ENCODE measurements at places on chromosomes 12 and 14.

GRCh38 chr12:91991399-91992187 lies 154.1 kb downstream of the BTG1 start:
- no peak for DNase-seq

- DNase-seq: no peak
Observed at GRCh38 chr14:88130057-88130432, 125.1 kb downstream of the GPR65 start.

DNA sequence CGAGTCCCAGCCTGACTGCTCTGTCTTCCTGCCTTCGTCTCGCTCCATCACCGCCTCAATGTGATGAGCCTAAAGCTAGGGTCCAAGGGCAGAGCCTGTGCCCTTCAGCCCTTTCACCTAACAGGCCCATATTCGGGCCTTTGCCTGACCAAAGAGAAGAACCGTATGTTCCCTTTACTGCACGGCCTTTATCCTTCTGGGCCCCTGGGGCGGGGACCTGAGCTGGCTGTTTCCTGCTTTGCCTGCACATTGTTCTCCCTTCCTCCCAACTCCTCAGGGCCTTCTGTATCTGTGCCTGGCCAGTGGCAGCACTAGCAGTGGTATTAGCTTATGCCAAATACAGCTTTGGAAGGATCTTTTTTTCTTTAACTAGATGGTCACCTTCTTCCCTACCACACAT lies 8.5 kb upstream of the MYL6B start:
- no peak for DNase-seq

GRCh38 chr14:49950275-49951228 lies 57.7 kb downstream of the ARF6 start:
- no peak for DNase-seq

DNA sequence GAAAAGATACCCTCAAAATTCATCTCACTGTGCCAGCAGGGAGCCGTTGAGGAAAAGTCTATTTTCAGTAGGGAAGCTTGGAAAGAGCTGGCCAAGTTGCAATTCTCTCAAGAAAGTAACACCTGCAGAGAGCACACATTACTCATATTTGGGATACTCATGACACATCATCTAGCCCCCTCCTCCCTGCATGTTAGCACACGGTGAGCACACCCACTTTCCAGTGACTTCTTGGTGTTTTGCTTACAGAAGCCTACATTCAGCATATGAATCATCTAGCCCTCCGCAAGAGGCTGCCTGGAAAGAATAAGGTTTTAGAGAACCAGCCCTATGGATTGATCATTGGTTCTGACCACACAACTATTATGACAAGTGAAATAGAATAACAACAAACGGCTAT lies 124.5 kb downstream of the PTPRO start:
- no peak for DNase-seq

- no peak for DNase-seq
Observed at GRCh38 chr12:127362121-127362520, 904.8 kb upstream of the TMEM132C start.

DNA sequence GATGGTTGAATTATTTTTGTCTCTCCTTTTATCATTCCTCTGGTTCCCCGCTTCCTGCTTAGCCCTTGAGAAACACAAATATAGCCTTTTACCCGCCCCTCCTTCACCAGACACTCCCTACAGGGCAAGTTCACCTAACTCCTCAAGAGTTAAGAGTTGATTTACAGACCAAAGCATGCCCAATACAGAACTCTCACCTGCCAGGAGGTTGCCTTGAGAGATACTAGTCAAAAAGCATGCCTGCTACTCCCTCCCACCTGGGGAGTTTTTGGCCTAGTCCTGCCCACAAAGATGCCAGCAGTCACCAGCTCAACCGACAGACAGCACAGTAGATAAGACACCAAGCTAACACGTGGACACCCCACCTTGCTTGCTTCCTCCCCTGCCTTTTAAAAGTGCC lies 11.2 kb downstream of the LGMN start:
- DNase-seq: no peak

DNA sequence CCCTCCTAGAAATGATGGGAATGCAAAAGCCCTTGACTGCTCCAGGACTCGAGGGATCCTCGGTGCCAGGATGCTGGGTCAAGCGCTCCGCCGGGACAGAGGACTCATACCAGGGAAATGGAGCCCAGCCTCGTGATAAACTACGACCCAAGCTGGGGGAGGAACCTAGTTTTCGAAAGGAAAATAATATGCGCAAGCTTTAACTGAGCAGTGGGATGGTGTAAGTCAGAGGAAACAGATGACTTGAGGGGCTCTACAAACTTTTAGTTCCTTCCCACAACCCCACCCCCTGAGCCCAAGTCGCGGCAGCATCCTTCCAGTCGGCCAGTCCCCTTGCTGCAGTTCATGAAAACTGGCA lies 654 bp upstream of the SUPT16H start:
- DNase-seq: no peak

DNA sequence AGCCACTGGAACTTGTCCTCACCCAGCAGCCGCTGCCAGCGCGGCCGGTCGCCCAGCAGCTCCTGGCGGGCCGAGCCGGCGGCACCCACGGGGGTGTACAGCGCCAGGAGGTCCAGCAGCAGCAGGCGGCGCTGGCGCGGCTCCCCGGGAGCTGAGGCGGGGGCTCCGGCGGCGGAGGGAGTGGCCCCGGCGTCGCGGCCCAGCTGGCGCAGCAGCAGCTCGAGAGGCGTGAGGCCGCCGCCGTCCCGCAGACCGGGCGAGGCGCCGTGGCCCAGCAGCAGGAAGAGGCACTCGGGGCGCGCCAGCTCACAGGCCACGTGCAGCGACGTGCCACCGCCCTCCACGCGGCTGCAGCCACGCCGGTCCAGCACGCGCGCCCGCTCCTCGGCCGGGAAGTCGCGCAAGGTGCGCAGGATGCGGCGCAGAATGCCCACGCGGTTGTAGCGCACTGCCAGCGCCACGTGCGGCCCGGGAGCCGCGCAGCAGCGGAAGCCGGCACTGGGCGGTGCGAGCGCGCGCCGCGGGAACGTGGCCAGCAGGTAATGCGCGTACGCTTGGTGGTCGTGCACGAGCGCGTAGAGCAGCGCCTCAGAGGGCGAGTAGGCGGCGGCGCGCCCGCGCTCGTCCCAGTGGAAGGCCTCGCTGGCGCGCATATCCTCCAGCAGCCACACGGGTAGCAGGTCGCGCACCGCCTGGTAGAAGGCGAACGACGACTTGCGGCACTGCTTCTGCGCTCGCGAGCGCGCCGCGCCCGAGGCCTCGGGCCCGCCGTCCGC lies 2.3 kb downstream of the ANKRD9 start:
- DNase-seq: no peak

- DNase-seq: no peak
Observed at GRCh38 chr12:66531766-66532165, 147.1 kb downstream of the GRIP1 start.

GRCh38 chr14:36767603-36768281 lies 106.1 kb downstream of the PAX9 start:
- no peak for DNase-seq

GRCh38 chr12:58159941-58160340 lies 218.6 kb downstream of the ATP23 start:
- DNase-seq: no peak

GRCh38 chr12:58285551-58285950 lies 344.2 kb downstream of the ATP23 start:
- DNase-seq: no peak

DNA sequence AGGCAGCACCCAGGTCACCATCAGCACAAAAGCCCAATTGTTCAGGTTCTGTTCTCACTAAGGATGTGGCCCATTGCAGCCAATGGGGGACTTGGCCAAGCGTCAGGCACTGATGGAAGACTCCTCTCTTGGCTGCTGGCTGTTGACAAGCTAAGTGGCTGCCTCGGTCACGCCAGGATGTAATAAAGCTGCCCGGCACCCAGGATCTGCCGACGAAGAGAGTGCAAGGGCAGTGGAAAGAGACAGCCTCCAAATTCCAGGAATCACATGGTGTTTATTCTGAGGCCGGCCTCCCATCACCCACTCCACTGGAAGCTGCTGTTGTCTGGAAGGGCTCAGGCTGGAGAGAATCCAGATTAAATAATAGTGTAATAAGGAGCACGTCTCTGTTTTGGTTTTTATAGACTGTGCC lies 451.8 kb upstream of the TBX3 start:
- DNase-seq: no peak

DNA sequence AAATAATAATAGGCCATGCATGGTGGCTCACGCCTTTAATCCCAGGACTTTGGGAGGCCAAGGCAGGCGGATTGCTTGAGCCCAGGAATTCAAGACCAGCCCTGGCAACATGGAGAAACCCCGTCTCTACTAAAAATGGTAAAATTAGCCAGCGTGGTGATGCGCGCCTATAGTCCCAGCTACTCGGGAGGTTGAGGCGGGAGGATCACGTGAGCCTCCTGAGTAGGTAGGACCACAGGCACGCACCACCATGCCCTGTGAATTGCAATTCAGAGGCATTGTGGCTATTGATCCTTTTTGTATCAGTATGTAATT lies 2.3 kb downstream of the ARHGDIB start:
- no peak for DNase-seq

DNA sequence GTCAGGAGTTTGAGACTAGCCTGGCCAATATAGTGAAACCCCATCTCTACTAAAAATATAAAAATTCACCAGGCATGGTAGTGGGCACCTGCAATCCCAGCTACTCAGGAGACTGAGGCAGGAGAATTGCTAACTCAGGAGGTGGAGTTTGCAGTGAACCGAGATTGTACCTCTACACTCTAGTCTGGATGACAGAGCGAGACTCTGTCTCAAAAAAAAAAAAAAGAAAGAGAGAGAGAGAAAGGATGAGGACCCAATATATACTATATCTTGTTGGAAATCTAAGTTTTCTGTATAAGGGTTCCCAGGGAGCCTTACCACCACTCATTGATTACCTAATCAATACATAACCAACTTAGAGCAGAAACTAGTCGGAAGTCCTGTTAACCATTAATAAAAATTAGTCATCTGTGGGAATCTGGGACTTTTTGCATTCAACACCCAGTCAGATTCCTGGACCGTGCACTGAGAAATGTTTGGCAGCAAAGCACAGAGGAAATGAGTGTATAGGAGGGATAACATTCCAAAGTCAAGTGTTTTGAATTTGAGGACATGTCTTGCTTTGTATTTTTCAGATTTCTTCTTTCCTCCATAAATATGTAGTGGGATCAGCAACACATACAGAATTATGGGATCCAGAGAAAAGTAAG lies 44.8 kb upstream of the NR2C1 start:
- DNase-seq: no peak

DNA sequence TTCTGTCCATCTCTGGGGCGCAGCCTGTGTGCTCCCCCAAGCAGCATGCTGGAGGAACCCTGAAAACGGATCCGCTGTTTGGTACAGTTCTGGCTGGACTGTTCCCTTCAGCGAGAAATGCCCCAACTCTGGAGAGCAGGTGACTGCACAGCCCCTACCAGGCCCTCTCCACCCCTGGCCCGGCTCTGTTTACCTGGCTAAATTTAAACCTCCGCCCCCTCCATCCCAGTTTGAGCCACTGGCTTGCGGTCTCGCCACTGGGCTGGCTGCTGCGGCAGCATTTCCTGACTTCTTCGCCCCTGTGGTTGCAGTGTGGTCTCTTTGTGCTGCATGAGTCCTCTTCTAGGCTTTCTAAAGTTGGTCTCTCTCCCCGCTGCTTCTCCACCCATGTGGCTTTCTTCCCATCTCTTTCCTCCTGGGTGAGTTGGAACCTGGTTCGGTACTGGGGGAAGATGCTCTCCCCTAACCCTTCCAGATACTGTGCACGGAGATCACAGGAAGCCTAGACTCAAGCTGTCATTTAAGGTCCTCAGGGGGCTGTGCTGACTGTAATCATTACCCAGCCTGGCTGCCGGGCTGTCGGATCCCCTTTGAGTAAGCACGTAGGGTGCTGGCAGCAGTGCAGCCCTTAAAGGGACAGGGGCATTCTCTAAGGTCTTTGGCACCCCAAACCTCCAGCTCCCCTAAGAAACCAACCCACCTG lies 60.6 kb downstream of the FBXL14 start:
- DNase-seq: no peak

- no peak for DNase-seq
Observed at GRCh38 chr14:53963320-53964227, 6.9 kb upstream of the BMP4 start.

DNA sequence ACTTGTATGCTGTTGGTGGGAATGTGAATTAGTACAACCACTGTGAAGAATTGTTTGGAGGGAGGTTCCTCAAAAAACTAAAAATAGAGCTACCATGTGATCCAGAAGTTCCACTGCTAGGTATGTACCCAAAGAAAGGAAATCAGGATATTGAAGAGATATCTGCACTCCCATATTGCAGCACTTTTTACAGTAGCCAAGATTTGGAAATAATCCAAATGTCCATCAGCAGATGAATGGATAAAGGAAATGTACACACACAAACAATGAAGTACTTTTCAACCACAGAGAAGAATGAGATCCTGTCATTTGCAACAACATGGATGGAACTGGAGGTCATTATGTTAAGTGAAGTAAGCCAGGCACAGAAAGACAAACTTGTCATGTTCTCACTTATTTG lies 25.9 kb downstream of the TIGAR start:
- no peak for DNase-seq

Measured in stimulated activated CD4-positive, alpha-beta T cell treated with anti-CD3 and anti-CD28 coated beads, TNF-alpha, amount 100 ng/mL, for 4 hours (primary cell).